T47D (cell line): ENCODE measurements at places on chromosomes 11 and 22.

GRCh38 chr11:117795638-117796455 is 1.2 kb downstream of the DSCAML1 start:
- DNase-seq: peak; percentile 58

GRCh38 chr11:14242187-14242586 is 116.8 kb downstream of the RRAS2 start:
- no peak for DNase-seq

DNA sequence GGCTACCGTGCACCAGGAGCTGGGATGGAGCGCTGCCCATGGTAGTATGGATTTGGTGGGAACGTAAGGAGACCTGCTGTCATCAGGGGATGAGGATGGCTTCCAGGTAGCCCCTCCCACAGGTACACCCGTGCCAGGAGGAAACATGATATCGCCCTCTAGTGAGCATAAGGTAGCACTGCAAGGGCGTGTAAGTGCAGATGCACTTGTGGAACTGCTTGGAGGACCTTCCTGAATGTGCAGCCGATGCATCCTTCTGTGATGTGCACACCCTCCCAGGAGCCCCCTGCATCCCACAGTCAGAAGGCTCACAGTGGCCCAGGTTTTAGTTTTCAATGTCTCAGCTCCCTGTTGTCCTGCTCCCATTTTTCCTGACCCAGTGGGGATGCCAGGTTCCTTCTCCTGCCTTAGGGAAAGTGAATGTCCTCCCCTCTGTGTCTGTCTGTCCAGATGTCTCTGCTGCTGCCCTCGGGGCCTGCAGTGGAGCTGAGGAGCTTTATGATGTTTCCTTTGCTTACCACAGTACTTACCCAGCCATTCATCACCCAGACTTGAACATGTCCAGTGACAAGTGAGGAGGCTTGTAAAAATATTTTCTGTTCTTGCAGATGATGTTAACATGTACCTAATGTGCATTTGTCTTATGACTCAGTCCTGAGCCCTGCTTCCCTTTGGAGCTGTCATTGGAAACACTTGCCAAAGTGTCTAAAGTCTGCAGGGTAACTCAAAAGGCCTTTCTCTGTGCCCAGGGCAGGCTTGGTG is 49.2 kb downstream of the DBX1 start:
- DNase-seq: peak; percentile 49

- no peak for DNase-seq
Observed at GRCh38 chr11:110311783-110312579, 15.6 kb upstream of the RDX start.

GRCh38 chr11:45089251-45089650 is 57.2 kb upstream of the PRDM11 start:
- DNase-seq: no peak

DNA sequence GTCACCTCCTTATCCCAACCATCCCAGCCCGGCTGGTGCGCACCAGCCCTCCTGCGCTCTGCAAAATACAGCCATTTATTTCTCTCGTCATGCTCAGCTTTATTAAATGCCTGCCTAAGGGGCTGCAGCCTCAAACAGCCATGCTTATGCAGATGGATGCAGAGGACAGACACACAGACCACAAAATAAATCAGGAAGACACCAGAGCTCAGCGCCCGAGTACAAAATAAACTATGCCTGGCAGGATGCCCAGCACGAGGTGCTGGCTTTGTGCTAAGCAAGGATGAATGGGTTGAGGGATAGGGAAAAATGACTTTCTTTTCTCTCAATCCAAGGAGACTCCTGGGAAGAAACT is 70.5 kb downstream of the RPUSD4 start:
- DNase-seq: no peak

GRCh38 chr22:40982482-40983385 is 31.6 kb downstream of the RBX1 start:
- DNase-seq: no peak

GRCh38 chr22:16819249-16819648 is 6.0 kb downstream of the XKR3 start:
- DNase-seq: no peak

GRCh38 chr11:110097459-110098012 is 4.3 kb downstream of the ZC3H12C start:
- DNase-seq: peak; percentile 40

DNA sequence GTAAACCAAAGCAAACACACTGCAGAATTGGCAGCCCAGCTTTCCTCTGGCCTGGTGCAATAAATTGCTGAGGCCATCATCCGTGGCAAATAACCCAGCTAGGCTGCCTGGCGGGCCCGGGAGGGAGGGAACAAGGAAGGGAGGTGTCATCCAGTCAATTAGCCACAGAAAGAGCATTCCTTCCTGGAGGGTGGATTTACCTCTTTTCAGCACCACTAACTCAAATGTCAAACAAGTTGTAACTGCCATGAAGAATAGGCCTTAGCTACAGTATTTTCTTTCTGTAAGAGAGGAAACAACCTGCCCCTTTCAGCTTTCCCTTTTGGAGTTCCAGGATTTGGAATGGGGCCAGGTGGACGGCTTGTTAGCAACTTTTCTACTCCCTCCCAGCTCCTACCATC is 163.8 kb upstream of the BDNF start:
- peak; percentile 26 for DNase-seq

DNA sequence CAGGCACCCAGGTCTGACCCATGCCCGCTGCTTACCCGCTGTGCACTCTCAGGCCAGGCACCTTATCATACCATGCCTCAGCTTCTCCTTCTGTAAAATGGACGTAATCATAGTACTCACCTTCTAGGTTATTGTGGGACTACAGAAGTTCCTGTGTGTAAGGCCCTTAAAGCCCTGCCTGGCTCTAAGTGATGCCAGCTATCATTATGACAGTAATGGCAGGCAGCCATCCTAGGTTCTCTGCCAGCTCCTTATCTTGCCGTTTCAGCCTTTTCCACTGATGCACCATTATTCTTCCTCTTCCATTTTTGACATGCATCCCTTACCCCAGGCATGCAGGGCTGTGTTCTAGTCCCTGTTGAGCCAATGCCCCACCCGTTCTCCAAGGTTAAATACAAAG is 57.9 kb downstream of the DBX1 start:
- no peak for DNase-seq

GRCh38 chr11:15196704-15197103 is 82.0 kb downstream of the INSC start:
- no peak for DNase-seq

DNA sequence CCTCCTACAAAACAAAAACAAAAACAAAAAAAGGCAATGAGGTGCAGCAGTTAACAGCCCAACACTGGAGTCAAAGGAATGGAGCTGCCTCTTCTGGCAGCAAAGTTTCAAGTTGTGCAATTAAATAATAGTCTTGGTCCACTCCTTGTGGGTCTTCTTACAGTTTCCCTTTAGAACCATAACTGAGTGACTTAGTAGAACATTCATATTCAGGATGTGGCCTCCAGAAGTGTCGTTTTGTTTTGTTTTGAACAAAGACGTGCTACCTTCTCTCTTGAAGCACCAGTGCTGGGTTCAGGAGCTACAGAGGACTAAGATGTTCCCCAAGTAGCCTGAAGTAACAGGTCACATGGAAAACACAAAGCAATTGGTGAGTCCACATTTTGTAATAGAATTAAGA is 2.0 kb upstream of the JAML start:
- no peak for DNase-seq

DNA sequence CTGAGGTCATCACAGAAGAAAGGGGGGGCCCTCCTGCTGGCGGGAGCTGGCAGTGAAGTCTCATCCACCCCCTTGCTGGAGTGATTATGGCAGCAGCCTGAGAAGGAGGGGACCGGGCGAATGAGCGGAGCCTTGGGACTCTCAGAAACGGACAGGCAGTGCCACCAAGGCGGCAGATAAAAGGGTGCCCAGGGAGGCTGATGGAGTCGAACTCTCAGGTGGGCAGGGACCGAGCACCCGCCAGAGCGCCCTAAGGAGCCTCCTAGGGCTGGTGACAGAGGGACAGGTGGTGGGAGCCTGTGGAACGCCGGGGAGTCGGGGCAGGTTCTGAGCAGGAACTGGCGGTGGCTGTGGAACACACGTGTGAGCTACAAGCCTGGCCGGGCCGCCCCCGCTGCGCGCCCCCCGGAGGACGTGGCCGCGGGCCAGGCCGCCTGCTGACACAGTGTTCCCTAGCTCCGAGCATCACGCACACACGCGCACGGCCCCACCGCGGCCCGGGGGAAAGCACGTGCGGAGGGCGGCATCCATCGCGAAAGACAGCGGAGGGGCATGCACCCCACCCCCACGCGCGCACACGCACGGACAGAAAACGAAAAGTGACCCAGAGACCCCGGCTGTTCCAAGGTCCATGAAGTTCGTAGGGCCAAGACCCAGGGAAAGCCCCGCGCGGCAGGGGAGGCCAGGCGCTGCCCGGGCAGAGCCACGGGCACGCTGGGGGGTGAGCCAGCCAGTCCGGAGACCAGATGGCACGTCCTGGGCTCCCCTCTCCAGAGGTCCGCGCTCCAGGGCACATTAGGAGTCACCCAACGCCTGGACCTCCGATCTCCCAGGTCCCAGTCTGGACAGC is 1.0 kb downstream of the VWCE start:
- no peak for DNase-seq

- no peak for DNase-seq
Observed at GRCh38 chr11:61406067-61406466, 13.7 kb downstream of the TMEM216 start.

DNA sequence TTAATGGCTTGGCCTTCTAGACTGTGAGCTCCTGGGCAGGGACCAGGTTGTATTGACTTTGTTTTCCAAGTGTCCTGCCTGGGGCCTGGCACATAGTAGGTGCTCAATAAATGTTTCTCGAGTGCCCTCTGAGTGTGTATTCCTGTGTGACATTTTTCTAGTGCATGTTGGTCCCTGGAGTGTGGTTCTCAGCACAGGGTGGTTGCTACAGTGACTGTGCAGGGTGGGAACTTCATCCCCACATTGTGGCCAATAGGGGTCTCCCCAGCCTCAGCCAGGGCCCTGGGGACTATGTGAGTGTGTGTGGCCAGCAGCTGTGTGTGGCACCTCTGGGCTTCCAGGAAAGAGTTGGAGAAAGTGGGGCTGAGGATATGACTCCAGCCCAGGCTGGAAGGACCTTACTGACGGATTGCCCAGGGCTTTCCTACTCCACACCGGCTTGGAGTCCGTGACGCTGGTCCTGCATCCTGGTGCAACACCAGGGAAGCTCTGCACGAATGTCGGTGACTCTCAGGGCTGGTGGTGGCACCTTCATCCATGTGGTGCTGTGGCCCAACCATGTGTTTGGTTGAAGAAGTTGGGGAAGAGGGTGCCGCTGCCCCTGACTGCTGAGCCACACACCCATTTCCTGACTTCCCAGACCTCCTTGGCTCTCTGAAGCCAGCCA is 9.0 kb upstream of the MARK2 start:
- DNase-seq: no peak

- no peak for DNase-seq
Observed at GRCh38 chr11:1755344-1755691, 4.9 kb upstream of the IFITM10 start.

DNA sequence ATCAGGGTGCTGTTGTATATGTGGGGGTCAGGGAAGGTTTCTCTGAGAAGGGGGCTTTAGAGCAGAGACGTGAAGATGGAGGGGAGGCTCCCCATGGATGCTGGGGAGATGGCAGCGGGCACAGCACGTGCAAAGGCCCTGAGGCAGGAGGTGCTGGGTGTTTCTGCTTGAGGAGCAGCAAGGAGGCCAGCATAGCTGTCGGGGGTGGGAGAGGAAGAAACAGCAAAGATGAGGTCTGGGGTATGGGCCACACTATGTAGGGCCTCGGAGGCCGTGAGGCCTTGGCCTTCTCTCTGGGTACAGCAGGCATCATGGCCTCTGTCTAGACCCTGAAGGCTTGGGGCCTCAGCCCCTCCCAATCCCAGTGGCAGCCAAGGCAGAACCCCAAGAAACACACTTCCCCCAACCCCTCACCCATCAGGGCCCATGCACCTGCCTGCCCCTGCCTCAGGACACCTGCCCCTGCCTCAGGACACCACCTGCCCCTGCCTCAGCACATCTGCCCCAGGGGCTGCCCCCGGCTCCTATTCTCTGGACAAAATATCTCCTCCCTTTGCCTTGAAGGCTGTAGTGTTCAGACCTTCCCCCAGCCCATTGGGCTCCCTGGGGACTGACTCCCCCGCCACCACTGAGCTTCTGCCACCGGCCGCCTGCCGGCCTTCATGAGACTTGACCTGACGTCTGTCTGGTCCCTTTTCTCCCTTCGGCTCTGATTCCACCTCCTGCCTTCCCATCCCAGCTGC is 6.2 kb downstream of the ALDH3B1 start:
- peak; percentile 57 for DNase-seq

DNA sequence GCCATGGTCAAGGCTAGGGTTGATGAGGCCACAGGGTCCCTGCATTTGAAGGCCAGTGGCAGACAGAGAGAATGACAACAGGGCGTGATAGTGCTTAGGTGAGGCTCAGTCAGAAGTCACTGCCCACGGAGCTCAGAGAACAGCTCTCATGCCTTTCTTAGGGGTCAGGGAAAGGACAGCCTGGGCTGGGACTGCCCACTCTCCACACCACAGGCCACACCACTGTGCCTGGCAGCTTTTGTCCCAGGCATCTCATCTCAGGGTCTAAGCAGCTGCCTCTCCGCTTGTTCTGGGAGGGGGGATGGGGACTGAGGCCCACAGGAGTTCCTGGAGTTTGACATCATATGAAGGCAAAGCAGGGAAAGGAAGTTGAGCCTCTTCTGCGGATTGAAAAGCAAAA is 150.2 kb upstream of the B3GAT1 start:
- no peak for DNase-seq

GRCh38 chr11:116910847-116911246 is 73.4 kb upstream of the APOA1 start:
- no peak for DNase-seq

- DNase-seq: no peak
Observed at GRCh38 chr22:42986115-42986514, 28.8 kb downstream of the PACSIN2 start.

DNA sequence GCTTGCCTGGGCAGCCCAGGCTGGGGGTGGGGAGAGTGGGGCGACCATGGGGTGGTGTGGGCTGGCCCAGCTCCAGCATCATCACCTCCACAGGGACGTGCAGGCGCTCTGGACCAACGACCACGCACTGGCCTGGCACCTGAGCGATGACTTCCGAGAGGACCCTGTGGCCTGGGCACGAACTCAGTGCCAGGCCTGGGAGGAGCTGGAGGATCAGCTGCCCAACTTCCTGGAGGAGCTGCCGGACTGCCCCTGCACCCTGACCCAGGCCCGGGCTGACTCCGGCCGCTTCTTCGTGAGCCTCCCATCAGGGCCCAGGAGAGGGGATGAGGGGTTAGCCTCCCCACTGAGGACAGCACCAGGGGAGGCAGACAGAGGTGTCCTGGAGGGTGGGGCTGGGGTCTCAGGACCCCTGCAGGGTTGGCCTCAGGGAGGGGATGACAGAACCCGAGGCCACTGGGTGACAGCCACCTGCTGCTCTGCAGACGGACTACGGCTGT is 3.8 kb downstream of the SUSD2 start:
- DNase-seq: no peak

DNA sequence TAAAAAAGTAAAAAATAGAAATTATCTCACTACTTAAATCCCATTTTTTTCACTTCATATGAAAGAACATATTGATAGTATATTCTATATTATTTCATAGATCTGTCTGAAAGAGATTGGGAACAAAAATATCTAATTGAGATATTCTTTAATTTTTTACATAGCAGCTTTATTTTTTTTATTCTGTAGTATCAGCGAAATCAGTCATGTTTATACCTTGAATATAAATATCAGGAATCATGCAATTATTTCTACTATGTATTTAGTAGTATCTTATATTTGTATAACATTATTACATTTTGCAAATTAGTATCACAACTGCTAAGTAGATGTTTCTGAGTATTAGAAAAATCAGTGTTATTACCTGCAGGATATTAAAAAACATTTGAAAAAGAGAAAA is 20.4 kb downstream of the C11orf54 start:
- DNase-seq: no peak

- DNase-seq: no peak
Observed at GRCh38 chr11:105719073-105719822, 109.4 kb downstream of the GRIA4 start.

- no peak for DNase-seq
Observed at GRCh38 chr11:67291481-67292381, 2.6 kb downstream of the ANKRD13D start.
